Spleen (tissue), 13 donors: ENCODE measurements at places on chromosomes 12 and 14. TPM values are rescaled to one million over a fixed set of nuclear protein-coding genes. Genes with fewer than 3 reads are reported as not detected.

The AP5M1 gene
- polyA plus RNA-seq, result 6.1 TPM

The FSCB gene
- not detected for polyA plus RNA-seq

The ITGA7 gene
- polyA plus RNA-seq, result 4.4 TPM

The EMP1 gene
- 11.1 TPM for polyA plus RNA-seq

The SIX1 gene
- polyA plus RNA-seq, result not detected
